ENCODE measurements at places on chromosomes 2 and 18.
A peak's percentile ranks its signal among the peaks of the same experiment; 100 is the strongest.

- DNase-seq: peak; percentile 76
These were observed 64.0 kb upstream of the HNRNPA3 start for GRCh38 chr2:177148477-177149154.

DNA sequence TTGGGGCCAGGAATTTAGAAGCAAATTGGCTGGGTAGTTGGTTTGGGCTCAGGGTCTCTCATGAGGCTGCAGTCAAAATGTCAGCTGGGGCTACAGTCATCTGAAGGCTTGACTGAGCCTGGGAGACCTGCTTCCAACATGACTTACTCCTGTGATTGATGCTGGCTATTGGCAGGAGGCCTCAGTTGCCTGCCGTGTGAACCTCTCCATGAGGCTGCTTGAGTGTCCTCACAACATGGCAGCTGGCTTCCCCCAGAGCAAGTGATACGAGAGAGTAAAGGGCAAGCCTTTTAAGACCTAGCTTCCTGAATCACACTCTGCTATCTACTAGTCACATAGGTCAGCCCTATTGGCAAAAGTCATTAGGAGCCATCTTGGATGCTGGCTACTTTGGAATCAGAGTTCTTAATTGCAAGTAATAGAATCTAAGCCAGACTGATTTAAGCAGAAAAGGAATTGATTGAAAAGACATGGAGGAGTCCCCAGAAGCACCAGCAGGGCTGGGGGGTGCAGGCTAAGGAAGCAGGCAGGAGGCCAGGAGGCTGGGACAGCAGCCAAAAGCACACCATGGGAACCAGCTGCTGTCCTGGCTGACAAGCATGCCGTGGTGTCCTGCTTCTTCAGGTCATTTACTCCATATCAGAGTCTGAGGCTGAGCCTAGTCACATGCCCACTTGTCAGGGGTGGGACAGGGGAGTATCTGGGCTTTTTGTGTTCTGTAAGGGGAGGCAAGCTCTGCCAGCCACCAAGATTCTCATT, 7.8 kb upstream of the GIGYF2 start:
- DNase-seq: peak; percentile 51

- DNase-seq: no peak
These were observed 34.1 kb downstream of the PPP1R1C start for GRCh38 chr2:182019731-182020130.

GRCh38 chr2:179536185-179536584, 271.6 kb upstream of the SESTD1 start:
- DNase-seq: peak; percentile 56
